ENCODE measurements at places on chromosomes 3 and 15.
A peak's percentile ranks its signal among the peaks of the same experiment; 100 is the strongest.

DNA sequence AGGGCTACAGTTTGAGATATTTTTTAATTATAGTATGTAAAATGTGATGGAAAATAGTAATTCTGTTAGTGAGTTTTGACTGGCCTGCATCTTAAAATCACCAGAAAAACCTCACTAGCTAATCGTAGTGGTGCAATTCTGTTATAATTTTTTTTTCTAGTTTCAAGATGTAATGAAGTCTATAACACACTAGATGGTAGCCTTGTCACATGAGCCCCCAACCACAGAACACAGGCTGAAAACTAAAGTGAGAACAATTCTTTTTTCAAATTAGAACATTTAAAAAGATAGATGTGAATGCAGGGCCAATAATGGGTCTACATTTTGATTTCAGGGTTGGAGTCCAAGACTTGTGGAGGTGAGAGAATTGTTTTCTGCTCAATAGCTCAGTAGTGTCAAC lies 83.3 kb upstream of the KCNH8 start:
- no peak for DNase-seq

DNA sequence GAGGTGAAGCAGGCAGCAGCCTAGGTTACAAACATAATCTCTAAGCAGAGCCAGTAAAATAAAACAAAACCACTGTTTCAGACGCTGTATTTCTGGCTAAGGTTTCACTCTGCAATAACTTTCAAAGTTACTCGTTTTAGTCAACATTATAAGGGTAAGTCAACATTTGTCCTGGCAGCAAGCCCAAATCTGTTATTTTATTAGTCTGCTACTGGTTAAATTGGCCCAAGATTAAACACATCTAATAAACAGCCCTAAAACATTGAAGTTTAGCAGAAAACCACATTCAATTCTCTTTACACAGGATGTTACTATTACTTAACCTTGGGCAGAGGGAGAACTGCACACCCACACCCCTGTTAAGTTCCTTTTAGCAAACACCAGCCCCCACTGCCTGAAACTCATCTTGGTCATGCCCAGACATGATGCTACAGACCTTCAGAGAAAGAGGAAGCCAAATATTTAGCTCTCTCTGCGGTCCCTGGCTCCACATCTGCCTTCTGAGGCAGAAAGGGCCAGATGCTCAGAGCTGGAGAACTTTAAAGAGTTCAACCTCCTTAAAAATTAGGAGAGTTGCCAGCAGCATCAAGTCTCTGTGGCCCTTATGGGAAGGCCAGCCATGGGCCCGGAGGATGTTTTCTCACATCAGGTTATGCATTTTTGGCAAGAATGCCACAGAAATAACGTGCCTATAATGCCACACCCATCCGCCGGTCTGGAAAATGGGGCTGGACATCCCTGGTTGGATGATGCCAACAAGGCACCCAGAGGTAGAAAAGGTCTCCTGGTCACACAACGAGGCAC lies 17.9 kb downstream of the ARHGEF3 start:
- DNase-seq = peak; percentile 93

GRCh38 chr3:126679318-126679751 lies 24.4 kb upstream of the TXNRD3 start:
- DNase-seq = peak; percentile 51

DNA sequence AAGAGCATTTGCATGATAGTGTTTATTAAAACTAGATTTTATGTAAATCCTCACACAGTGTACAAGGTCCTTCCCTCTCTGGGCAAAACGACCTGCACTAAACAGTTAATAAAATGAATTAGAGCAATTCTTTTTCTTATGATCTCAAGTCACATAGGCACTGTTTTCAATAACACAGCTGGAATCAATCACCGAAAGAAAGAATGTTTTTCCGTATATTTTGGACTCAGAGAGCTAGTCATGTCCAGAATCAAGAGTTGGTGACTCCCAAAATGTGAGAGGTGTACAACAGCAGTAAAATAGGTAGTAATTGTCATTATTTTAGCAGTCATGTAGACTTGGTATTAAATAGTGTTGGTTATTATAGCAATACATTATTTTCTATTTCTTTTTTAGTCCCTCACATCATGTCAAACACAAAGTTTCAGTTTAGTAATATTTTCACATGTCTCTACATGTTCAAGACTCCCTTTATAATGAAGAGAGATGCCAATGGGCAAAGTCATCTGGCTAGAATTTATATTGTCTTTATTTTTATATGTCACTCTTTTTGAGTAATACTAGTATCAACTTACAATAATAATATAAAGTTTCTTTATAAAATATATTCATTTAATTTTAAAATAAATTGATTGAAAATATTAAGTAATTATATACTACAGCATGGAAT lies 448.6 kb upstream of the CDIN1 start:
- DNase-seq = no peak

DNA sequence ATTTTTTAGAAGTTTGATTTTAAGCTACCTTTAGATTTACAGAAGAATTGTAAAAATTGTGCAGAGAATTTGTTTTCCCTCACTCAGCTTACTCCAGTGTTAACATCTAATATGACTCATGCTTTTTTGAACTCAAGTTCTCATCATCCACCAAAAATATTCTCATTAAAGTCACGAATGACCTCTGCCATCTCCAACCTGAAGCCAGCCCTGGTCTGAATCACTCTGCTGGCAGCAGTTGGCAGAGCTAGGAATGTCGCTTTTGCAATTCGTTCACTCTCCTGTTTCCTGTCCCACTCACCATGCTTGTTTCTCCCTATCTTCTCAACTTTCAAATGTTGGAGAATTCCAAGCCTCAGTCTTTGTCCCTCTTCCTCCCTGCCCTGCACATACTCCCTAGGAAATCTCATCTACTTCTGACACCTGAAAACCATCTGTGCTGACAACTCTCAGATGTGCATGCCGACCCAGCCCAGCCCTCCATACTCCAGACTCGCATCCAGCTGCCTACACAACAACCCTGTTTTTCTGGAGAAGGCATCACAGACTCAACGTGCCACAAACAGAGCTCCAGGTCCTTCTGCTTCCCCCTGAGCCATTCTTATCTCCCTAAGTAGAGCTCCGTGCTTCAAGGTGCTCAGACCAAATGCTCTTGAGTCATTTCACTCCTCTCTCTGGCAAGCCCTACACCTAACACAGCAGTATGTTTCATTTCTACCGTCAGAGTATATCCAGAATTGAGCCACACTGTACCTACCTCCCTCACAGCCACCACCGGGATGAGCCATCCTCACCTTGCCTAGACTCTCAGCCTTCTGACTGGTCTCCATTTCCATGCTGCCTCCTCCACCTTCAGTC lies 24.9 kb downstream of the PRR23E start:
- DNase-seq = no peak

GRCh38 chr3:184659797-184660301 lies 52.0 kb downstream of the MAGEF1 start:
- DNase-seq = no peak

GRCh38 chr3:64747679-64748078 lies 59.9 kb upstream of the ADAMTS9 start:
- no peak for DNase-seq

DNA sequence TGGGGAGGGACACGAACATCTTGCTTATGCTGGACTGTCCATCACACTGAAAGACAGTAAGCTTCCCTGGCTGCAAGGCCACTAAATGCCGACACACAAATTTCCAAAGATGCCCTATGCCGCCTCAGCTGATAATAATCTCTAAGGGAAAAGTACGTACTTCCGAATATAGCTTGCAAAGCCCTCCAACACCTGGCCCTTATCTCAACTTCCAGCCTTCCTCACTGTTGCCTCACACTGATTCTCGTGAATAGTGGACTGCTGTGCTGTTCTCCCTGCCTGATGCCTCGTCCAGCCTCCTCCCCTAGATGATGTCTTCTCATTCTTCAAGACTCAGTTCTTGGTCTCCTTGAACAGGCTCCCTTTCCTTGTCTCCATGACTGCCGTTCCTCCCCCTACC lies 72.3 kb downstream of the CD47 start:
- DNase-seq = no peak

GRCh38 chr15:65343374-65343981 lies 34.3 kb downstream of the IGDCC3 start:
- no peak for DNase-seq

DNA sequence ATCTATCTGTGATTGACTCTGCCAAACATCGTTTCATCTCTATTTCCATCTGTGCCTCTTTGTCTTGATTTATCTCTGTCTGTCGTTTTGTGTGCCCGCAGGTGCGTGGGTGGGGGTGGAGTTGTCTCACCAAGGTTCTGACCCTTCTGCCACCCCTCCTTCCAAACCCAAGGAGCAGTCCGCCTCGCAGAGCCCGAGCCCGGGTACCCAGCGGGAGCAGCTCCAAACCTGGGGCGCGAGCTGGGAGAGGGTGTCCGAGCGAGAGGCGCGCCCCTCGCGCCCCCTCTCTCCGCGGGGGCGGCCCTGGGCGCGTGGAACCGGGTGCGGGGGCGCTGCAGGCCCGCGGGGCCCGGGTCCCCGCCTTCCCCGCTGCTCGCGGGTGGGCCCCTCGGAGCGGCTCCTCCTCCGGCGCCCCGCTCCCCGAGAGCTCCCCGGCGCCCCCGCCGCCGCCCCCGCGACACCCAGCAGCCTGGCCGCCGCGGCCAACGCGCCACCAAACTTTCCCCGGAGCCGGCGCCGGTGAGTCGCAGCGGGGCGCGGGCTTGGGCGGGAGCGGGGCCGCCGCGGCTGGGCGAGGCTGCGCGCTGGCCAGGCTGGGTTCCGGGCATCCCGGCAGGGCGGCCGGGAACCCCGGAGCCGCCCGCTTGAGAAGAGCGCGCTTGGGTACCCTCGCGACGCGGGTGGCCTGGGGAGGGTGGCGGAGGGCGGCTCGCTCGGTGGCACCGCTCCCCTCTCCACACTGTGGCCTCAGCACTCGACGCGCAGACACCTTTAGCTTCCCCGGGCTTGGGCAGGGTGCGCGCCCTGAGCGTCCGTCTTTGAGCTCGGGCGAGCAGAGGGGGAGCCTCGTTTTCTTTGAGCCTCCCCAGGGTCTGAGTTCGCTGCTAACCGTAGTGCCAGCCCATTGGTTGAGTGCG lies at the start of gene HRH1:
HRH1 (plus strand) TSS at position 458 of the 917 bp plus-strand sequence. CDS start 104,545 bp downstream, outside the sequence.
- DNase-seq = no peak

DNA sequence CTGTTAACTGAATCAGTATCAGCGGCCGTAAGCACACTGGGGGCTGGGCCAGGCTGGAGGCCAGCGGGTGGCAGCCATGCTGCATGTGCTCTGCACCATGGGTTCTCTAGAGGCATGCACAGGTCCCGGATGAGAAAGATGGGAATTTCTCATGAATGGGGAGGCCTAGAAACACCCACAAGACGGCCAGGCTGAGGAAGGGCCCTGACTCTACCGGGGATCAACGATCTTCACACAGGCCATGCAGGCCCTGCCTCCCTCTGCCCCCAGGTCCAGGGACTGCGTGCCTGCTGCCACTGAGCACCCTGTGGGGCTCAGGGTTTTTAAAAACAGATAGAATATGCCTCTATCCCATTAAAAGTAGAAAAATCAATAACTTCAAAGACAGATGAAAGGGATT lies 32.7 kb downstream of the SLC41A3 start:
- DNase-seq = no peak

- DNase-seq = no peak
These were observed 371.5 kb upstream of the GOLIM4 start for GRCh38 chr3:168467115-168467714.

DNA sequence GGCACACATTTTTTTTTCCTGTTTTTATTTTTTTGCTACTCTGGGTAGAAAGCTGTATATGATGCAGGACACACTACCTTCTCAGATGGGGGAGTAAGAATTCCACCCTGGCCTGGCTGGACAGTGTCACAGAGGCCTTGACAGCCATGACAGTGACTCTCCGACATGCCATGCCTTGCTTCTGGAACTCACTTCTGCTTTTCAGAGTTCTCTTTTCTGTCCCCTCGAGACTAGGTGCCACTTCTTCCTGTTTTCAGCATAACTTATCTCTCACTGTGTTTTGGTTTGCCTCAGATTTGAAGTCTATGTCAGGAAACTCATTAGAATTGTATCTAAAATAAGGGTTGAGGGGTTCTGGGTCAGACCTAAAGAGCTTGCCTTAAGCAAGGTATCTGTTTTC lies 69.1 kb upstream of the SEC13 start:
- DNase-seq = no peak

DNA sequence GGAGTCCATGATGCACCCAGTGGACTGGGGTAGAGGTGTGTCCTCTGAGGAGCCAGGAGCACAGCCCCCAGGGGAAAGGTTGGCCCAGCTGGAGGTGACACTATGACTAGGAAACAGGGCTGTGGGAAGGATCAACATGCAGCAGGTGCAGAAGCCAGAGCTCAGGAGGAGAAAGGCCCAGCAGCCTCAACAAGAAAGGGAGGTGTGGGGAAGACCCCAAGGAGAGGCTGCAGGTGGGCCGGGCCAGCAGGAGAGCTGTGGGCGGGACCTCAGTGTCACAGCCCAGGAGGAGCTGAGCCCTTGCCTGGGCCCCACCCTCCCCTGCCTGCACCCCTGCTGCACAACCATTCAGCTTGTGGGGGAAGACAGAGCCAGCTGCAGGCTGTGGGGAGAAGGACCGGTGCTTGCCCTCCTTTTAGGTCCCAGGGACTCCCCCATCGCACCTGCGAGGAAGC lies 18.4 kb upstream of the KLF13 start:
- DNase-seq = no peak

Measured in T-helper 1 cell (primary cell).